ENCODE measurements at places on chromosomes 1 and 21.
A peak's percentile ranks its signal among the peaks of the same experiment; 100 is the strongest.

- DNase-seq, result no peak
Measured at GRCh38 chr21:34825948-34826548, 157.3 kb downstream of the CLIC6 start.

DNA sequence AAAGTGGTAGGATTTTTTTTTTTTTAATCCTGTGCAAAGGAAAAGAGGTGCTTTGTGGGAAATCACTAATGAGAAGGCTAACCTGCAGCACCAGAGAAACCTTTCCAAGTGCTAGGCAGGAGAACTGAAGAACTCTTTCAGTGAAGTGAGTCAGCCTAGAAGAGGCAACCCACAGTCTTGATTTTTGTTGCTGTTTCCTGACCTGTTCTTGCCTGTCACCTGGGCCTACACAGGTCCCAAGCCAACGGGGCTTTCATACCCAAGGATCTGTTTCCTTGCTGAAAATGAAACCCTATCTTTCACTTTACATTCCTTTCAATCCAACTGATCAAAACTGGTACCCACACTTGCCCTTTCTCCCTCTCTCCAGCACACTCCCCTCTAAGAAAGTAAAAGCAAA, 7.1 kb upstream of the IKBKE start:
- no peak for DNase-seq

DNA sequence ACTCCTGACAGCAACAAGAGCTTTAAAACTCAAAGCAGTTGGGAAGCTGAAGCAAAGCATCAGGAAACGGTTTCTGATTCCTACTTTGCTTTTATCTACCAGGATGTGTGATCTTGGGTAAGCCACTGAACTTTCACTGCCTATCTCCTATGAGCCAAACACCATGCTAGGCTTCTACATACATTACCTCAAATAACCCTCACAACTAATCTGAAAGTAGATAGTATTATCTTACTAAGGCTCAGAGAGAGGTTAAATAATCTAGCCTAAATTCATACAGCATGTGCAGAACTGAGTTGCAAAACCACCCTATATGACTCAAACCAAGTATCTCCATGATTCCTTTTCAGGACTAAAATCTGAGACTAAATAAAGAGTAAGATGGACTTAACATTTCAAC, 83.8 kb downstream of the EVI5 start:
- DNase-seq, result peak; percentile 9

DNA sequence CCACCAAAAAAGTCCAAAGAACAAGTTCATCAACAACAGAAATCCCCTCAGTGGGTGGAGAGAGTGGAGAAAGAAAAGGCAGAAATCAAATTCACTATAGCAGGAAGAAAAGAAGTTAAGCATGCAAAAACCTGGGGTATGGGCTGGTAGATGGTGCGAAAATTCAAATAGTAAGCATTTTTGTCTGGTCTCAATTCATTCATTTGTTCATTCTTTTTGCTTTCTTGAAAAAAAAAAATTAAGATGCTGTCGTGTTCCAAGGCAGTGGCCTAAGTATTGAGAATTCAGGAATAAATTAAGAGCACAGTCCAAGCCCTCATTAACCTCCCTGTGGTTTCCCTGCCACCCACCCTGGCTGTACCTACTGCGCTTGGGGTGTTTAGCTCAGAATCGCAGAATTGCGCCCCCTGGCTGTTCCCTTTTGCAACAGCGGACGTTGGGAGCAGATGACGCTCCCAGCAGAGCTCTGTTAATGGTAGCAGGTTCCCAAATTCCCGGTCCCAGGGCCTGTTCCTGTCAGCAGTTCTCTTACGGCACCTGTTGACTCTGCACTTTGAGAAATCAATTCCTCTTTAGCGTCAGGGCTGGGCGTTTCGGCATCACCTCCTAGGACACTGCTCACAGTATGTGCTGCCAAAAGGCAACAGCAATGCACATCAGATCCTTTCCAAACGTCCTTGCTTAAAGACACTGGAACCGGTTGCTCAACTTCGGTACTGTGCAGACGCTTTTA, 34.0 kb upstream of the SSX2IP start:
- DNase-seq, result peak; percentile 41

DNA sequence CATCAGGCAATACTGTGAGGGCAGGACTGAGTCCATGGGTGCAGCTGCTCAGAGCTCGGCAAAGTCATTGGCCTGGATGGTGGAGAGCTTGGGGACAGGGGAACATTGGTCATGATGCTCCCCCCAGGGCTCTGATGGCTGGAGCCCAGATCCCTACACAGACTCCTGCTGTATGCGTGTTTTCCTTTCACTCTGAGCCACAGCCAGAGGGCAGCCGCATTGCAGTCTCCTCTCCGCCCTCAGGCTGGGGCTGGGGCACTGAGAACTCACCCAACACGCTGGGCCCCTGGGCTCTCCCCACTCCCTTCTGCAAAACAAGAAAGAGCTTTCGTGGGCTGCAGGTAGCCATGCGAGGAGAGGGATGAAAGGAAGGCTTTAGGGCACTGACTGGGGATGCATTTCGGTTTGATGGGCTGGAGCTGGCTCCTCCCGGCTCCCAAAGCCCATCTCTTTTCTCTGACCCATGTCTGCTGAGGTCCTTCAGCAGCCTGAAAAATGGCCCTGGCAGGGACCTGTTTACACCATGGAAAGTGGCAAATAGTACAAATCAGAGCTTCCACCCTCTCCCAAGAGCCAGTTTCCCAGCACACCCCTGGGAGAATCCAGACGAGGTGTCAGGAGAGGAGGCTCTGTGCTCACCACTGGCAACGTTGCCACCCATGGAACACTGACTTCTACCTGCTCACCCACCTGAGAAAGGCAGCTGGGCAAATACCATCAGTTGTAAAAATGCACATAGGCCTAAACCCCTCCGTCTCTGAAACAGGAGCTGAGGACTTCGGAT, 43.8 kb downstream of the CAPN2 start:
- DNase-seq, result no peak

DNA sequence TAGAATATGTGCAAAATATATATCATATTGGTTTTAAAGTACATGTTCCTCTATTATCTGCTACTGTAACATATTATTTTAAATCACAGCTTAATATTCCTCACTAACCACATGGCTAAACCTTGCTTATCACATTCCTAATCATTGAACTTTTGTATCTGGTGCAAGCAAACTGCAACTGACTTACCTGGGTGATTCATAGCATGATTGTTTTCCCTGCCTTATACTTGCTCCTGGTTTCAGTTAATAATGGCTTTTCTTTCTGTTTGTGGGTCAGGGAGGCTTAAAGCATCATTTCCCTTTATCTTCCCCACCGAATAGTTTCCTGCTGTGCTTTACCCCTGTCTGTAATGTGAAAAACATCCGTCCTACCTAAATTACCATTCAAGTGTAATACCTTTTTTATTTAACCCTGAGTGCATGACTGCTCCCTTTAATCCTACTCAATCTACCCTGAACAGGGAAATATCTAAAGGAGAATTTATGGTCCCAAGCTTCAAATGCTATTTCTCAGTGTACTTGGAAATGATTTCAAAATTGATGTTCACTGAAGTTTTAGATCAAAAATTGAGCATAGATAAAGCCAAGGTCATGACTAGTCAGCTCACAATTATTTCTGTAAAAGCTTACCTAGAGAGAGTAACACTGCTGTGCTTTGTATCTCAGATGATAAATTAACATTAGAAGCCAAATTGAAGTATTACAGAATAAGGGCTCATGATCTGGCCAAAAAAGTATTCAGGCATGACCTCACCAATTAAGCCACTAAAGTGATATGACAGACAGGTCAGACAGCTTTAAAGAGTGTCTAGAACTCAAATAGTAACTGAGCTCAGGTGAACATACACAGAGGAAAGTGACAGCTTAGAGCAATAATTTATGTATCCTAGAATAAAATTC, 507.1 kb downstream of the BRINP3 start:
- DNase-seq, result no peak
